ENCODE measurements at places on chromosomes 11 and 22. TPM values are rescaled to one million over a fixed set of nuclear protein-coding genes. Genes with fewer than 3 reads are reported as not detected.

OR8B3 gene
- total RNA-seq = not detected

DNA sequence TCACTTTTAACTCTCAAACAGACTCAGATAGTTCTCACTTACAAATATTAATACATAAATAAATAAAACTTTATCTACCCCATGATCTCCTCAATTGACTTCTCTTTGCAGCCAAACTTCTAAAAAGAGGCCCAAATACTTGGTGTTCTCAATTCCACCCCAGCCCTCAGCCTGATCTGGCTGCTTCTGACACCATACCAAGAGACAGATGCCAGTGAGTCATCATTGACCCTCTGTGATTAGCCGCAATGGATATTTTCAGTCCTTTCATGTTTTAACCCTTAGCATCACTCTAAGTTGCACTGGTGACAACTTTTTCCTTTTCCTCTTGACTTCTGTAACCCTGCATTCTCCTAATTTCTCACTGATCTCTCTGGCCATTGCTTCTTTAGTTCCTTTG, 184.1 kb upstream of the ARHGAP20 start:
- H3K36me3 ChIP-seq = no peaks in the 10 kb centered on the region
- no peak overlapping the region for H3K27ac ChIP-seq
- no peaks in the 10 kb centered on the region for H3K4me1 ChIP-seq
- peaks cover 7% of the 10 kb centered on the region for H3K27me3 ChIP-seq
- no peak overlapping the region for H3K4me3 ChIP-seq

DNA sequence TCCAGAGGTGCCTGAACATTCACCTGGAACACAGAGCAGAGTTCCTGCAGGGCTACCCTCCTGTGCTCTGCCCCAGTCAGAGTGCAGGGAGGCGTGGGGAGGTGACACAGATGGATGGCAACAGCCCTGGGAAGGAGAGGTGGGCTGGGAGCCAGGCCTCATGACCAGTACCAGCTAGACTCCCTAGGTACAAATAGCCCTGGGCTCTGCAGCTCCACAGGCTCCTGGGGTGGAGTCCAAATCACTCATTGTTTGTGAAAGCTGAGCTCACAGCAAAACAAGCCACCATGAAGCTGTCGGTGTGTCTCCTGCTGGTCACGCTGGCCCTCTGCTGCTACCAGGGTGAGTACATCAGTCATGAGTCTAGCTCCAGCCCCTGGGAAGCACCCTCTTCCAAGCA, at the start of gene SCGB1D2:
Gene SCGB1D2, plus strand, starts transcription at position 219 of the 400 bp plus-strand sequence. Its CDS starts 69 bp downstream, at position 288.
- peaks cover 47% of the 10 kb centered on the region for H3K27me3 ChIP-seq
- H3K36me3 ChIP-seq = no peaks in the 10 kb centered on the region
- no peaks in the 10 kb centered on the region for H3K4me1 ChIP-seq
- no peak for DNase-seq

GRCh38 chr22:36292823-36293530, 40.0 kb downstream of the APOL1 start:
- no peak for DNase-seq

GRCh38 chr11:92828556-92828955, 140.9 kb upstream of the MTNR1B start:
- no peaks in the 10 kb centered on the region for H3K27me3 ChIP-seq
- H3K4me1 ChIP-seq = no peaks in the 10 kb centered on the region
- no peak overlapping the region for H3K27ac ChIP-seq
- H3K36me3 ChIP-seq = no peaks in the 10 kb centered on the region
- no peak for DNase-seq

LMNTD2 gene
- total RNA-seq = 3.1 TPM

GRIK4 gene
- not detected for total RNA-seq

DNA sequence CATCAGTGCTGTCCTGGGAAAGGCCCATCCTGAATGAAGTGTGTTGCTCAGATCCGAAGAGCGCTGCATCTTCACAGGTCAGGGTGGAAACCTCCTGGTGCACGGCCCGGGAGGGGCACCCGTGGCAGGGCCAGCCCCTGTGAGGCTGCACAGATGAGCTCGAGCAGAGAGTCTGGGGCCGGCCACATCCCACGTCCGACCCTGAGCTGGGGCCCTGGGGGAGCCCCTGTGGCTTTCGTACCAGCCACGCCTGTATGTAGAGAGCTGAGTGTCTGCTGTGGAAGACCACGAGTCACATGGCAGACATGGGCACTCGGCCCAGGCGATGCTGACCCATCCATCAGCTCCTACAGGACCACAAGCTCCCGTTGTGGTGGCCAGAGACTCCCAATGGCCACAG, 24.9 kb upstream of the SEPTIN5 start:
- no peaks in the 10 kb centered on the region for H3K36me3 ChIP-seq
- no peaks in the 10 kb centered on the region for H3K4me1 ChIP-seq
- no peaks in the 10 kb centered on the region for H3K27me3 ChIP-seq

DNA sequence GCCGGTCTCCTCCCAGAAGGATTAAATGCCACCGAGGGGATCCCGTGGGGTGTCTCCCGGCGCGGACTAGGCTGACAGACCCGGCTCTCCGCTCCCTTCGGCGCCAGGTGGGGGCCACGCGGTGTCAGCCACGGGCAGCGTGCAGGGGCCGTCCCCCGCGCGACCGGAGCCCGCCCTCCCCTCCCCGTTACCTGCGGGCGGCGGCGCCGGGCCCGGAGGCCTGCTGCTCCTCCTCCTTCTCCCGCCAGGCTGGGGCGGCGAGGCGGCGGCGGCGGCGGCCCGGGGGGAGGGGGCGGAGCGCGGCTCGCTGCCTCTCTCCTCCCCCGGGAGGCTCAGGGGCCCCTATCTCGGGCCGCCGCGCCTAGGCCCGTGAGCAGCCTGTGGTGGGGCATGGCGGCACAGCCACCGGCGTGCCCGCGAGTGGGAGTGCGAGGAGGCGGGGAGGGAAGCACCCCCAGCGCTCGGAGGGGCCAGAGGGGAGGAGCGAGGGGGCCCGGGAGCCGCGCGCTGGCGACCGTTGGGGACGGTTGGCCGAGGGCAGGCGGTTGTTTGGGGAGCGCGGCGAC, 450 bp downstream of the ZBTB44 start:
- DNase-seq = peak; percentile 80
- H3K36me3 ChIP-seq = peaks cover under 1% of the 10 kb centered on the region
- H3K4me3 ChIP-seq = peak overlapping the region; percentile 96
- no peaks in the 10 kb centered on the region for H3K27me3 ChIP-seq

GRCh38 chr11:22337596-22338485, at the start of gene SLC17A6:
TSS of gene SLC17A6 (plus strand) at chr11:22338381. CDS start at chr11:22338534, 153 bp downstream.
- peaks cover 18% of the 10 kb centered on the region for H3K4me1 ChIP-seq
- peaks cover 55% of the 10 kb centered on the region for H3K27me3 ChIP-seq
- no peak within 1 kb of the TSS for H3K27ac ChIP-seq
- DNase-seq = peak; percentile 13
- no peaks in the 10 kb centered on the region for H3K36me3 ChIP-seq
- peak within 1 kb of the TSS; percentile 36 for H3K4me3 ChIP-seq

GRCh38 chr22:17734187-17734586, 40.1 kb downstream of the BID start:
- H3K27ac ChIP-seq = no peak overlapping the region
- peaks cover 22% of the 10 kb centered on the region for H3K4me1 ChIP-seq
- H3K4me3 ChIP-seq = peak overlapping the region; percentile 44
- DNase-seq = peak; percentile 50
- H3K36me3 ChIP-seq = peaks cover 10% of the 10 kb centered on the region

CRACR2B gene
- 13.3 TPM for total RNA-seq

DNA sequence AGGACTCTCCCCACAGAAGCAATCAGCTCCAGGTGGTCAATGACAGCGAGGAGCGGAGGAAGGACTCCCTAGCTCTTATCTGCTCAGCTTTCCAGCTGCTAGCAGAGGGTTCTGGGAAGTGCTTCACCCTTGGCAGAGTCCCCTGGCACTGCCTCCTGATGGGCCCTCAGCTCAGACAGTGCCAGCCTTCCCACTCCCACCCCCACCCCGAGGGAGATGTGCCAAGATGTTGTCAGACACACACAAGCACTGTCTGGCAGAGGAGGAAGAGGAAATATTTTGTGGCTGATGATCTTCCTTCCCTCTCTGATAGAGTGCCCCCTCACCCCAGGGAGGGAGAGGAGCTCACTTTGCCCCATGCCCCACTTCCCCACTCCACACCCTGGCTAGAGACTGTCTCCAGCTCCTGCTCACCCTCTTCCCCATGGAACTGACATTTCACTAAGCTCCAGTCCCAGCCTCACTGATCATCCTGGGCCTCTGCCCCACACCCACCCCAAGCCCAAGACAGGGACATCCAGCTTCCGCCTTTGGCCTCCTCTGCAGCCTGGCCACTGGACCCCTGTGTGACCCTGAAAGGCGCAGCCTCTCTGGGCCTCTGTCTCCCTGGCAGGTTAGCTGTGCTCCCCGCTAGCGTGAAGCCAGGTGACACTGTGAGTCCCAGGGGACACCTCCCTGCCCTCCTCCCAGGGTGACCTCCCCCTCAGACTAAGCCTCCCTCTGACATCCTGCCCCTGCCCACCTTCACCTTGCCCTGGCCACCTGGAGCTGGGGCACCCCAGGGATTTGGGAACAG, 44.5 kb downstream of the SLCO2B1 start:
- H3K36me3 ChIP-seq = no peaks in the 10 kb centered on the region
- no peak overlapping the region for H3K27ac ChIP-seq
- no peaks in the 10 kb centered on the region for H3K4me1 ChIP-seq
- H3K27me3 ChIP-seq = no peaks in the 10 kb centered on the region
- no peak for DNase-seq
- no peak overlapping the region for H3K4me3 ChIP-seq

NRGN gene
- total RNA-seq = 4.4 TPM

- no peak within 1 kb of the TSS for H3K27ac ChIP-seq
- H3K4me3 ChIP-seq = no peak within 1 kb of the TSS
- no peak for DNase-seq
- H3K27me3 ChIP-seq = peaks cover 34% of the 10 kb centered on the region
Measured at GRCh38 chr11:109421981-109422869, at the start of gene C11orf87. TSS of gene C11orf87 (plus strand) at chr11:109422190. CDS start at chr11:109423634, 1,444 bp downstream.

MRGPRF gene
- total RNA-seq = not detected

Data from activated T-cell treated with anti-CD3 and anti-CD28 coated beads, Interleukin-2, amount 50 U/mL, for 72 hours (primary cell).